Effector memory CD8-positive, alpha-beta T cell (primary cell): ENCODE measurements at places on chromosomes 1 and 21.

- no peak for DNase-seq
Observed at GRCh38 chr21:41338455-41338854, 21.9 kb downstream of the FAM3B start.

DNA sequence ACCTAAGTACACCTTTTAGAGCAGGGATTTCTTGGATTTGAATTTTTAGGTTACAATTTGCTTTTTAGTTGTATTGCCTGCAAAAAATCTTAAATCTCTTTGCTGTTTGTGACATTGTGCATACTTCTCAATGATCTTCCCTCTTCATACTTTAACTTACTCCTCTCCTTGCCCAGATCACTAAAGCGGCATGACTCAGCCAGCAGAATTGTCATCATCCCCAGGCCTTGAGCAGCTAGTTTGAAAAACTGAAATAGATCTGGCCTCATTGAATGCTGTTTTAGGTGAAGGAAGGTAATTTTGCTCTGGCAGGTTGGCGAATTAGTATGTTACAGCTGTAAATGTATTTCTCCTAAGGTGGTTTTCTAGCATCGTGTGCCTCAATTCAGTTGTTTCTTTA, 145.9 kb downstream of the RYR2 start:
- DNase-seq = no peak

DNA sequence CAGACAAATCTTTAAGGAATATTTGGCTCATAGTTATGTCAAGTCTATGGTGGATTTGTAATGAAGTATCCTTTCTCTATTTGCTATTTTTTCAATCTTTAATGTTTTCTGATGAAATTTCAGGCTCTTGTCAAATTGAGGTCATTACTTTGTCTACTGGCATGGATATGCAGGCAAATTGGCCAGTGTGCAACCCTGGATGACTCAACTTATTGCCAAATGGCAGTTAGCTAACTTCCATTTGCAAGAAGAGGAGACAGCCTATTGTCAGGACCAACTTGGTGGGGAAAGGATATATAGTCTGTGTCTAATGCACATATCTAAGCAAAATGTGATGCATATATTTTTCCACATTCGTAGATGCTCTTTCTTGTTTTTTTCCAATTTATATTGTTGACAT, 530.5 kb downstream of the PTBP2 start:
- no peak for DNase-seq

- no peak for DNase-seq
Observed at GRCh38 chr21:38178653-38179470, 77.9 kb upstream of the KCNJ15 start.

DNA sequence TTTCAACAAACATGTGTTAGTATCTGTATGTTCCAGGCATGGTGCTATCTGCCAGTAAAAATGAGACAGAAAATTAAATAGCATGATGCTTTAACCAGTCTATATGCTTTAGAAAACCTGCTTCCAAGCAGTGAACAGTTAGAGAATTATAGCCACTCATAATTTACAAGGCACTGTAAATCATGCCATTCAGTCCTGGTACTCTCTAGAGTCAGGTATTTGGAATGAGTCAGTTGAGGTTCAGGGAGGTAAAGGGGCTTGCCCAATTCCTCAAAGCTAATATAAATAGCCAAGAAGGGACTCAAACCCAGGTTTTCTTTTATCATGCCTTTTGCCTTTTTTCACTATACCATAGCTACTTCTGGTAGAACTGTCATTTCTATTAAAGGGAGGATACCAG, 184.4 kb downstream of the NFIA start:
- DNase-seq = no peak
